ENCODE measurements at places on chromosomes 2 and 18.

GRCh38 chr18:78977637-78978348 is 1.8 kb upstream of the SALL3 start:
- no peak for DNase-seq

- DNase-seq, result no peak
These were observed 166.5 kb downstream of the SLC8A1 start for GRCh38 chr2:40285391-40285790.

GRCh38 chr2:179412112-179412511 is 147.5 kb upstream of the SESTD1 start:
- no peak for DNase-seq

DNA sequence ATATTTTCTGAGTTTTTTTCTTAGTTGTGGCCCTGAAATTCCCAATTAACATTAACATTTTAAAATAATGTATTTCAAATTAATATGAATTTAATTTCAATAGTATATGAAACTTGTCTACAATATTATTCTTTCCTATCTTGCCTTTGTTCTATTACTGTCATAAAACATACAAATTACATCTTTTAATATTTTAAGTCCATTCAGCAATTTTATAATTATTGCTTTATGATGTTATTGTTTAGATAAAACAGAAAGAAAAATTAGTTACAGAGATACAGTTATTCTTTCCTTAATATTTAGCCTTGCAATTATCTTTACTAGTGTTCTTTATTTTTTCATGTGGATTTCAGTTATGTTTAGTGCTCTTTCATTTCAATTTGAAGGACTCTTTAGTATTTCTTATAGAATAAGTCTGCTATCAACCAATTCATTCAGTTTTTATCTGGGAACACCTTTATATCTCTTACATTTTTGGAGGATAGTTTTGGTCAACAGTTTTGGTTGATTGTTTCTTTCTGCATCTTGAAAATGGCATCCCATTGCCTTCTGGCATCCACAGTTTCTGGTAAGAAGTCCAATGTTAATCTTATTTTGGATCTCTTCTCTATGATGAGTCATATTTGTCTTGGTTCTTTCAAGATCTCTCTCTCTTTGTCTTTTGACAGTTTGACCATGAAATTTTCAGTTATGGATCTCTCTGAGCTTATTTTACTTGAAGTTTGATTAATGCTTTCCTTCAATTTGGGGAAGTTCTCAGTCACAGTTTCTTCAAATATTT is 76.9 kb upstream of the CHST9 start:
- no peak for DNase-seq

DNA sequence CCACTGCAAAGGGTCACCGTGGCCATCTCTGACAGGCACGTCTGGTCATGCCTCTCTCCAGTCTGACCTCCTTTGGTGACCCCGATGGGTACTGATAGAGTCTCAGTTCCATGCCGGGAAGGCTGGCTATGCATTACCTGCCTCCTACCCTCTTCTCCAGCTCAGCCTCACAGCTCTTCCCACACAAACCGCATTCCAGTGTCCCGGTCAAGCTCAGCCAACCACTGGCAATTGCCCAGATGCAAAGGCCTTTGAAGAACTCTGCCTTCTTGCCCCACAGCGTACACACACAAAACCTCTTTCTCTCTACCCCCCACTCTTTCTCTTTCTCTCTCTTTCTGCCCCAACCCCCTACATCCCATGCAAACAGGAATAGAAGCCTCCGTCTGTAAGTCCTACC is 37.6 kb downstream of the TMEM163 start:
- DNase-seq, result no peak

Data from CD4-positive, alpha-beta T cell treated with Interleukin-21 for 1 hour (primary cell).